ENCODE measurements at places on chromosomes 3 and 15.
A peak's percentile ranks its signal among the peaks of the same experiment; 100 is the strongest.

DNA sequence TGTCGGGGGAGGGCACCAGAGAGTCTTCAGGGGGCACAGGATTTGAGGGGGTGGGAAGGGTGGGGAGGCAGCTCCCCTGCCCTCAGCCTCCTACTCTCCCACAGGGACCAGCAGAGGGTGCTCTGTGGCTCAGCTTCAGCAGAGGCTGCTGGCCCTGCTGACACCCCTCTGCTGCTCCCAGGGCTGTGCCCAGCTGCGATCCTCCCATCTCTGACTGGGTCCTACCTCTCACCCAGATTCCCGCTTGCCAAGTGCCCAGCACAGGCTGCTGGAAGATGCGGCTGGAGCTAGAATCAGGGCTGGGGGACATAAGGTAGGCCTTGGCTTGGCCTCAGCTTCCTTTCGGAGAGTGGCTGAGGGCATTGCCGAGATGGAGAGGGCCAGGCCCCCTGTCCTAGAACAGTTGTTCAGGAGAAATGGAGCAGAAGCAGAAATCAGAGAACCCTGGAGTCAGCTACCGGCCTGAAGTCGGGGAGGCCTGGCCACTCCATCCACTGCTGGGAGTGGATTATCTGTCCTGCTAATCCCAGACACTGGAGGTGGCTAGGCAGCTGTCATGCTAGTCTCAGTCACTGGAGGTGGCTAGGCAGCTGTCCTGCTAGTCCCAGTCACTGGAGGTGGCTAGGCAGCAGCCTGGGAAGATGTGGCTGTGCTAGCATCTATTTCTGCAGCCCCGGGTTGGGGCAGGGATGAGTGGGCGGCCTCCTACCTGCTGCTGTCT lies 3.9 kb downstream of the GRM2 start:
- DNase-seq: no peak

DNA sequence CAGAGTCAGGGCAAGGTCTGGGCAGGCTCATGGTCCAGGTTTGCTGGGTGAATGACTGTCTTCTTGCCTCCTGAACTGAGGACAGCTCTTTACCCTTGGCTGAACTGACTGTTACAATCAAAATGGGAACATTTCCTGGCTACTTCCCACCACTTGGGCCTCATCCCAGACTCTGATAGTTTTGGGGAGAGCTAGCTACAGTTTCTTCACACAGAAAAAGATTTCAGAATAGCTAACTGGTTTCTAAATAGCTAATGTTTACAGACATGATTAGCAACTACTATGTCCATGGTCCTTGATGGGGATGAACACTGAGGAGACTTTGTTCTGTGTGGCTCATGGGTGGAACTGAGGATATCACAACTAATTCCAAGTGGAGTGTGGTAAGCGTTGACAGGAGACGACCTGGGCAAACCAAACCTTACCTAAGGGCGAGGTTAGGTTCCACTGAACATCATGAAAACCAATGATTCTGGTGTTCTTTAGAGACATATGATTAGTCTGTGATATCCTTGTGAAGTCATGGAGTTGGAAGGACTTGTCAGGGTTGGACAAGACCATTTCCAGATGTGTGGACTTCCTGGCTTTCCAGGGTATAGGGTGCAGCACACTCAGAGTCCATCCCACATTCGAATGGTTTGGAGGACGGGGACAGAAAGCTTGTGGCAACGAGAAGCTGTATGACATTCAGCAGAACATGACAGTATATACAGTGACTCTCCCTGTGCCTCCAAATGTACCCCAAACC lies 7.3 kb downstream of the ALPK3 start:
- DNase-seq: no peak

DNA sequence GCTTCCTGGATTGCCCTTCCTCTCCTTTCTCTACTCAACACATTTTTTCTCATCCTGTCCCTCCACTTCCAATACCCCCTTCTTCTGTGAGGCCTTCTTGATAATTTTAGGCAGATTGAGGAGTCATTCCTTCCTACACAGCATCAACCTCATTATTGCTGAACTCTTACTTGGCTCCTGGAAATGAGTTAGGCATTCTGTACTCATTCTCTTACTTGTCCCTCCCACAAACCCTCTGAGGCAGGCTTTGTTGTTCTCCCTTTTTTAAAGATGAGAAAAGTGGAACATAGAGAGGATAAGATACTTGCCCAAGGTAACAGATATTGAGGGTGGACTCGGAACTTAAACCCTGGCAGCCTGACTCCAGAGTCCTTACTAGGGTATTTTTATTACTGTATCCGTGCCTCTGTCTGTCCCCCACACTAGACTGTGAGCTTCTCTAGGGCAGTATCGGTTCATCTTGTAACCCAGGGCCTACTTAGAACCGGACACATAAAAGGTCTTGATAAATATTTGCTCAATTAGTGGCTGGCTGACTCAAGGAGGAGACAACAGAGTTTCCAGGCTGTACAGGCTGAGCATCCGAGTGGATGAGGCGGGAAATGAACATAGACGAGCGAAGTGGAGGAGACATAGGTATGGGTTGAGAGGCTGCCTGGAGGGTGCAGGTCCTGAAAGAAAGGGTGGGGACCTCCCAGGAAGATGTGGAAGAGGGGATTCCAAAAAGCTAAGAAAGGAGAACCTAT lies 148.7 kb upstream of the ATP2B2 start:
- no peak for DNase-seq

DNA sequence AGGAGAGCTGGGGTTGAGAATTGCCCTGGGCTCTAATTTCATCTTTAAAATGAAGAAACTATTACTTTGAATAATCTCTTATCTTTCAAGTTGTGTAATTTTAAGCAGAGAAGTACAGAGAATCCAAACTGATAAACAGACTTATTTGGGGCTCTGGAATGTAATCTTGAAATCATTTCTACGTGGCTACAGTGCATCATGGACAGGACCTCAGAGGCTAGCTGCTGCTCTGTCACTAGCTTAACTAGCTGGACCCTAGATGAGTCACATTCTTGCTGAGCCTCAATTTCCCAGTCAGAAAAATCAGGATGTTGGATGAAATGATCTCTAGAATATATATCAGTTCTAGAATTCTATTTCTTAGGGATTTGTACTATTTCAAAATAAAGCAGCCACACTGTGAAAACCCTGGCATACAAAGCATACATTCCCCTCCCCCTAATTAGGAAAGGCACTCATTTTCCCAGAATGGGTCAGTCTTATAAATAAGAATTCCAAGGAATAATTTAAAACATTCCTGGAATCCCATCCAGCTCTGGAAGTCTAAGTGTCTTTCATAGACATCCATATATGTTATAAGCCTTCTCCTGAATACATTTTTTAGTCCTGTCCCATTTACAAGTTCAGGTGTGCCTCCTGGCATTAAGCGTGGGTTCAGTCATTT lies 47.2 kb downstream of the RASGRP1 start:
- DNase-seq: no peak

DNA sequence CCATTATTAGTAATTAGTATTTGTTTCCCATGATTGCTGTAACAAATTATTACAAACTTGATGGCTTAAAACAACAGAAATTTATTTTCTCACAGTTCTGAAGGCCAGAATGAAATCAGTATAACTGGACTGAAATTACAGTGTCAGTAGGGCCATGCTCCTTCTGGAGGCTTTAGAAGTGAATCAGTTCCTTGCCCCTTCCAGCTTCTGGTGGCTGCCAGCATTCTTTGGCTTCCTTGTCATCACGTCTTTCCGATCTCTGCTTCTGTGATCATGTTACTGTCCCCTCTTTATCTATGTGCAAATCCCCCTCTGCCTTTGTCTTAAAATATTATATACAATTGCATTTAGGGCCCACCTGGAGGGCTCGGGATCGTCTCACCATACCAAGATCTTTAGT lies 92.0 kb downstream of the FOXB1 start:
- no peak for DNase-seq

GRCh38 chr15:93047621-93048425 lies 41.2 kb downstream of the RGMA start:
- no peak for DNase-seq

DNA sequence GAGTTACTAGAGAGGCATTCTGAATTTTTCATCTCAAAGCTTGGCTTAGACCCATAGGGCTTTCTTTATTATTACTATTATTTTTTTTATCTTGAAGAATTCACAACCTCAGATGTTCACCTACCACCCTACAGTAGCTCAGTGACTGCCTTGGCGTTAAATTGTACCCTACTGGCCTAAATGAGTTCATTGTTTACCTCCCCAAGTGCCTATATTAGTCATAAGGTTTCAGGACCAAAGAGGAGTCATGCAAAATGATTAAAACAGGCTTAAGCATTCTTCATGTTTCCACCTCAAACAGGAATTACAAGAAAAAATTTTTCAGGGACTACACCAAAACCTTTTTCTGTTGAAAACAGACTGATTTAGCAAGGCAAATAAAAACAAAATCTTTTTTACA lies 751.5 kb downstream of the SQOR start:
- DNase-seq: no peak

GRCh38 chr3:47347217-47347801 lies 33.5 kb upstream of the PTPN23 start:
- peak; percentile 69 for DNase-seq

GRCh38 chr3:18557216-18557615 lies 132.1 kb upstream of the SATB1 start:
- no peak for DNase-seq

DNA sequence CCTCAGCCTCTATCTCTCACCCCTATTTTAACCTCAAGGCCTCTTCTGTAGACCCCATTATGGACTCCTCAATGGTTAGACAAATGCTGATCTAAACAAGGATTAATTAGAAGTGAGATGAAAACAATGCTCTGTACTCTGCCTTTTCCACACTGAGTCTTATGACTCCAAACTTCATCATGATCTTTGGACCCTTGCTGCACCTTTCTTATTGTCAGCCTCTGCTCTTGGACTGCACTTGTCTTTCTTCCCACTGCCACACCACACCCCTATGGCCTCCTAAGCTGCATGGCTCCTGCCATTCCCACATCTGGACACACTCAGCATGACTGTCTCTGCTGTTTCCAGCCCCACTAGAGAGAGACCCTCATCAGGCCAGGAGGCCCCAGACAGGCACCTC lies 348.2 kb downstream of the RORA start:
- DNase-seq: no peak

GRCh38 chr3:55183201-55183600 lies 255.3 kb upstream of the LRTM1 start:
- DNase-seq: no peak

DNA sequence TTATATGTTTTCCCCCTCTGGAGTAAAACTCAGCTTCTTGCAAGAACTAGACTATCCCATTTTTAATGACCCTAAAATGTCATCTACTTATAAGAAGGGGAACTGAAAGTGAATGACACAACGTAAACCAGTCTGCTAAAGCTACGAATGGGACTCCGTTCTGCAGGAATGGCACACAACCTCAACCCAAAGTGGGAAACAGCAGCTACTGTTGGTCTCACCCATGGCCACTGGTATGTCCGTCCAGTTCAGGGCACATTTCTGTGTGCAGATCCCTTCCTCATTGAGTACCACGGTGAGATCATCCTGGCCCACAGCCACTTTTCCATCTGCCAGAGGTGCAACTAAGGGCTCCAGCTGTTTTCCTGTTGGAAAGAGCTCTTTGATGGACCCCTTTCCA lies 23.8 kb downstream of the VPS39 start:
- no peak for DNase-seq

DNA sequence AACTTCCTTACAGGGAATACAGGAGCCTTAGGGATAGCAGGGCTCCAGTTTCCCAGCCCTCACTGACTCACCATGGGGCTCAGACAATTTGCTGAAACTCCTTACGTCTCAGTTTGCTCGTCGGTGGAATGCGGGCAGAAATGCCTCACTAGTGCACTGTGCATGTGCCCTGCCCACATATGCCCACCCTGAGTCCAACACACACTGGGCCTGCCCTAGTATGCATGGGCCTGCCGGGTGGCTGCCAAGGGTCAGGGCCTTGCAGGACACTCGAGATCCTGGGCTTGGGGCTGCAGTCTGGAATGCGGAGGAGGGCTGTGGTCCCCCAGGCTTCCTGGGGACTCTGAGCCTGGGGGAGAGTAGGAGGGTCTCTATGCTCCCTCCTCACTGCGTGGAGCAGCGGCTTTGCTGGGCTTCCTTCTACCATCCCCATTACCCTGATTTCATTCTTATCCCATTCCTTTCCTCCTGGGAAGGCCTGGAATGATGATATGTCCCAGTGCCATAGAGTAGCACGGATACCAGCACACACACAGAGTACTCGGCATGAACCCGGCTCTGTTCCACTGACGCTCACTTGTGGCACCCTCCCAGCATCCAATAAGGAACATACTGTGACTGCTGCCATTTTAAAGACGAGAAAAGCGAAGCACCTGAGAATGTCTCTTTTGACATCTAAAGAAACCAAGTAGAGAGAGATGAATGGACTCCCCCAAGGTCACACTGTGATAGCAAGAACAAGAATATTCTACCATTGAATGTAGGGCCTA lies 124.2 kb downstream of the ASB7 start:
- no peak for DNase-seq

DNA sequence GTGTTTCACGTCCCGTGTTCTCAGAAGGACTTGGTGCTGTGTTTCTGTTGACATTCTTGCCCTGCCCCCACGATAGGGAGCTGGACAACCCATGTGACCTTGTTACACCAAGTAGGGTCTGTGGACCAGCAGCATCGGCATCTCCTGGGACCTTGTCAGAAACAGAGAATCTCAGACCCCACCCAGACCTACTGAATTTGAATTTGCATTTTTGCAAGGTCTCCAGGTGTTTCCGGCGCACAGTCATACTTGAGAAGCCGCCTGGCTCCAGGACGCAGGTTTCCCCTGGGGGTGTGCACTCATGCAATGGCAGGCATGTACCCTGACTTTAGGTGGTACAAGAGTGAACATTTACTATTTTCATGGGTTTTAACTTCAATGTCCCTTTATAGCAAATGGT lies 117.9 kb downstream of the TLE3 start:
- DNase-seq: no peak

GRCh38 chr3:196962108-196962929 lies 6.3 kb downstream of the PIGZ start:
- DNase-seq: no peak

GRCh38 chr3:89314454-89315098 lies 207.2 kb downstream of the EPHA3 start:
- DNase-seq: no peak

DNA sequence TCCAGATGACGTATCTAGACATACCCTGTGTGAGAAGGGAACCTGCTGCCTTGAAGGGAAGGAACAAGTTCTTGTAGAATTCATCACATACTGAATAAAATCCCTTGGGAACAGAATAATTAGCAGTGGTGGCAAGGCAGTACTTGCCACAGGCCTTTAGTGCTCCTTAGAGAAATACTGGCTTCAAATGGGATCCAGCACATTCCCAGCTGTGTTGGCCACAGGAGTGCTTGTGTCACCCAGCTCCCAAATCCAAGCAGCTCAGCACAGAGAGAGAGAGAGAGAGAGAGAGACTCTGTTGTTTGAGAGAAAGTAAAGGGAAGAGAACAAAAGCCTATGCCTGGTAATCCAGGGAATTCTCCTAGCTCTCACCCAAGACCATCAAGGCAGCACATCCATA lies 969.0 kb upstream of the ALCAM start:
- no peak for DNase-seq

All from HL-60 (cell line).